ENCODE measurements at places on chromosomes 7 and 10.

GRCh38 chr7:41975849-41976248 is 261.2 kb downstream of the GLI3 start:
- no peak for DNase-seq

DNA sequence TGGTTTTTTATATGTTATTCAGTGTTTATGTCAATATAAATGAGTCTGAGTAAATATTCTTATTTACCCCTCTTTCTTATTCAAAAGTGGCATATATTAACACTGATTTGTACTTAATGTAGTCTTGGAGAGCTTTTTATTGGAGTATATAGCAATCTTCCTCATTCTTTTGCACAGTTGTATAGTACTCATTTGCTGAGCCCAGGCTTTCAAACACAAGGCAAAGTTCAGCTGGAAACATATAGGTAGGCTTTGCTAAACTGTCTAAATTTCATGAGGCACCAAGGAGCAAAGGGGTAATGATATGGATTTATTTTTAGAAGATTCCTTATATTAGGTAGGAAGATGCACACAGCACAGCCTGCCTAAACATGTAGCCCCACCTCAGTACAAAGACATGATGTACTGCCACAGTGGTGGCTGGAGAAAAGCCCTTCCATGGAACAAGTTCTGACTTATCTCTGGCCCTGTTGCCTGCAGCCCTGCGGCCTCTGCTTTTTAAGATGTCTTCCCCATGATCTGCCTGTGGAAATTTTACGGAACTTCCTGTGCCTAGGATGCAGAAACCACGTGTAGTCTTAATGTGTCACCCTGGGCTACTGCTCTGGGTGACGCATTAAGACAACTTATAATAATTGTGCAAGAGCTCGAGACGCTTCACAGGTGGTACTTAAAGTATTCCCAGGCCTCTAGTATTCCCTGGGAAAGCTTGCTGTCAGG is 9.6 kb upstream of the PDCD4 start:
- peak; percentile 20 for DNase-seq

DNA sequence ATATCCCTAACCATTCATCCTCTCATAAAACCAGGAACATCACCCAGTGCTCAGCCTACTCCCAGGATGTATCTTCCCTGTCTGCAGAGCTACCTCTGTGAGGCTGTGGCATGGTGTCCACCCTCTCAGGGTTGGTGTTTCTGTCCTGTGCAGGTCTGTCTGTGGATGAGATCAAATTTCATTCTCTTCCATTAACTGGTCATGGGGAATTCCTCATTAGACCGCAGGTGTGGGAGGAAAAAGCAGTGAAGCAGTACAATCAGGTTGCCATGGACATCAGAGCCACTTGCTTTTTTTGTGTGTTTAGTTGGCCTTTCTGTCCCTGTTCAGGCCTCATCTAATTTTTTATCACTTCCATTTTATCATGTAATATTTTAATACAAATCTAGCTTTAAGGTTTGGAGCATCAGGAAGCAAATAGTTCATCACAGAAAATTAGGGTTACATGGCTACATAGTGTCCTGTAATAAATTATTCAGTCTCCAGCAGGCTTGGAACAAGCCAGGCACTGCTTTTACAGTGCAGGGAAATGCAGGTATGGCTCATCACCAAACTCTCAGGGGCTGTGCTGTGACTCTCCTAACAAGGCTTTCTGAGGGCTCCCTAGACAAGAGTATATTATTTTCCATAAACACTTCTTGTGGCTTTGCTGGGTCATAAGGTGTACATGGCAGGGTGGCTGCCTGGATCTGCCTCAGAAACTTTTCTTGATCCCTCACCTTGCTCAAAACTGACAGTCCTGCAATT is 594.9 kb upstream of the IGFBP3 start:
- no peak for DNase-seq

- DNase-seq = no peak
Observed at GRCh38 chr7:116271161-116271913, 61.0 kb downstream of the TES start.

DNA sequence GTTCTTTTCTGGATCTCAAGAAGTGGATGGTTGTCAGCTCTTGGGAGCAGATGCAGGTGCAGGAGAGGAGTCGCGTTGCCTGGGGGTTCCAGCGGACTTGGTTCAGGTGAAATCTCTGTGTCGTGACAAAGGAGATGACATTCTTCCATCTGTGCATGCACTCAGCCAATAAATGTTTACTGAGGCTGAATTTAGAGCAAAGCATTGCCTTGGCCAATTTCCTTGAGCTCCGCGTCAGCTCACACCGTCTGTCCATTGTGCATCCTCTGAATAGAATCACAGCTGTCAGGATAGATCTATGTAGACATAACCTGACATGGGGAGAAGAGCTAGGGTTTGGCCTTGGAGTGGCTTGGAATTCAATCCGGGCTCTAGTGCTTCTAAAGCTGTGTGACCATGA is 343.7 kb downstream of the GLRX3 start:
- no peak for DNase-seq

GRCh38 chr7:135558337-135558767 is 635 bp downstream of the NUP205 start:
- DNase-seq = peak; percentile 79

GRCh38 chr10:83078160-83078559 is 1061.1 kb upstream of the GHITM start:
- no peak for DNase-seq

DNA sequence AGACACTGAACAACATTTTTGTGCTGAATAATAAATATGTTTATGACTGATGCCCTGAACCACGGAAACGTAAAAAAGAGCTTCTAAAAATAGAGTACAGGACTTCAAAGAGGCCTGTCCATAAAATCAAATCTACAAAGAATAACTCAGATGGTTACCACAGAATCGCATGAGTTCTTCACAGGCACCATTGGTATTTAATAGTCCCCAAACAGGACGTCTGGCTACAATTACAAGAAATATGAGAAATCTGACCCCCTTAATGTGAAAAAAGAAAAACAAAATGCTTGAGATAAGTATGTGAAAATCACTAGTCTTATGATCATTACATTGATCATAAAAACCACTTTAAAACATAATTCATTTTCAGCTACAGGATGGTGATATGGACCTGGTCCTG is 20.8 kb downstream of the CYTH3 start:
- no peak for DNase-seq

- no peak for DNase-seq
Observed at GRCh38 chr7:37141742-37142141, 306.9 kb downstream of the ELMO1 start.

DNA sequence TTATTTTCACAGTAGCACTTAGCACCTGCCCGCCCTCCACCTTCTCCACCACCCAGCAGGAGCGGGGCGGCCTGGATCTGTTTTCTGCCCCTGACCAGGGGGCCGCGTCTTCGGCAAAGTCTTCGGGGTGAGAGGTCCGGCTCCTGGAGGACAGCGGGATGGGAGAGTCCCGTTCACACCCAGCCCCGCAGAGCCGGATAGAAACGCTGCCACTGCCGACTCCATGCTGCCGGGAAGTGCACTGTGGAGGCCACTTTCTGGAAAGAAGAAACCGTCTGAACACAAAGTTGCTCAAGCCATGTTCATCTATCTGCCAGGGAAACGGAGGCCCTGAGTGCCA is 14.5 kb upstream of the ZNF273 start:
- no peak for DNase-seq

GRCh38 chr7:37096341-37096740 is 352.3 kb downstream of the ELMO1 start:
- DNase-seq = no peak

DNA sequence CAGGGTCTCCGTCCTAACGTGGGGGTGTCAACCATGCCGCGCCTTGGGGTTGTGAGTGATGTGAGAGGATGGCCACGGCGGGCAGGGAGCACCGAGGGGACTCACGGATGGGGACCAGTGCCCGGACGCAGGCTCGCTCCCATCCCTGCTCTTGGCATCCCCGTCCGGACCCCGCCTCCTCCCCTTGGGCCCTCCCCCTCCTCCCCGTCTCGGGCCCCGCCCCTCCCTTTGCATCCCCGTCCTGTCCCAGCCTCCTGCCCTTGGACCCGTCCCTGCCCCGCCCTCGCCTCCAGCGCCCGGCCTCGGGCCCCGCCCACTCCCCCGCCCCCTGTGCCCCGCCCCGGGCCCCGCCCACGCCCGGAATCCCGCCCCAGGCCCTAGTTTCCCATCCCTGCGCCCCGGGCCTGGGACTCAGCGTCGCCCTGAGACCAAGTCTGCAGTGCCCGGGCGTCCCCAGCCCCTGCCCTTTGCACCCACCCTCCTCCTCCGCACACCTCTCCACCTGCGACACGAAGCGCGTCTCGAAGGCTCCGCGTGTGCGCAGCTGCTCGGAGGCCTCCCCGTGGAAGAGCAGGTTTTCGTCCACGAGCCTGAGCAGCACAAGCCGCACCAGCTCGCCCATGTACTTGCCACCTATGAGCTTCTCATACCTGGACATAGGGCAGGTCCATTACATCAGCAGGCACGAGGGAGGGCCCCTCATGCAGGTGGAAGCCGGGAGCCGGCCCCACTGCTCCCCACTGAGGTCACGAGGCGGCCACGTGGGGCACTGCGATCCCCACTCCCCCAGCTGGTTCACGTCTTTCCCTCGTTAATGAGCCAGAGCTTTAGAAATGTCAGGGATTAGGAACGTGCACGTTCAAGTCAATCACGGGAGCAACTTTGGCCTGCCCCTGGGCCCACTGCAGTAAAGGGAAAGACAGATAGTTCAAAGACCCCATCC is 5.1 kb upstream of the MYL7 start:
- peak; percentile 74 for DNase-seq

GRCh38 chr10:25436431-25436830 is 261.6 kb downstream of the GPR158 start:
- no peak for DNase-seq

GRCh38 chr7:44291733-44292419 is 33.5 kb downstream of the CAMK2B start:
- peak; percentile 14 for DNase-seq

- no peak for DNase-seq
Observed at GRCh38 chr10:79397575-79398303, 47.7 kb downstream of the ZCCHC24 start.

DNA sequence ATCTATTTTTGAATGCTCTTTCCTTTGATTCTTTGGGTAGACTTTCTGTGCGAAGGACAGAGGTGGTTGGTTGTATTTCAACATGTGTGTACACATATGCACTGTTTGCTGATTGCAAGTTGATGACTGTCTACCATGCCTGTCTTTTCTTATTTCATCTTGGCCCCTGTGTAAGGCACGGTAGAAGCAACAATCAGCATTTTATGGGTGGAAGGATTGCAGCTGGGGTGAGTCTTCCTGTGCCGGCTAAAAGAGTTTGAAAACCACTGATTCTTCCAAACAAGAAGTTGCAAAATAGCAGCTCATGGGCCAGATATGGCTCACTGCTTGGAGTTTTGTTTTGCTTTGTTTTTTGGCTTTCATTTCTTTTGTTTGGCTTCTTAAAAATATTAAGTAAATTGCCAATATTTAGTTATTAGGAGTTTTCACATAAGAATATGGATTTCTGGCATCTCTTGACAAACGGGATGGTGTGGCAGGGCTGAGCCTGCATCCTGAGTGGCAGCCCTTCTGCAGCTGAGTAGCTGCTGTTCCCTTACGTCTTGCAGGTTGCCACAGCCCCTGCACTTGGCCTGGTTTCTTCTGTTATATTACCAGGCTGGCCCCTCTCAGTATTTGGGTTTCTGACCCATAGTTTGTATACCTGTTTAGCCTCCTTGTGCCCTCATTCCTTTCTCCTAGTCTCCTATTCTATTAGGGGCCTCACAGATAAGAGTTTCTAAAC is 7.2 kb downstream of the ZNF862 start:
- DNase-seq = no peak

DNA sequence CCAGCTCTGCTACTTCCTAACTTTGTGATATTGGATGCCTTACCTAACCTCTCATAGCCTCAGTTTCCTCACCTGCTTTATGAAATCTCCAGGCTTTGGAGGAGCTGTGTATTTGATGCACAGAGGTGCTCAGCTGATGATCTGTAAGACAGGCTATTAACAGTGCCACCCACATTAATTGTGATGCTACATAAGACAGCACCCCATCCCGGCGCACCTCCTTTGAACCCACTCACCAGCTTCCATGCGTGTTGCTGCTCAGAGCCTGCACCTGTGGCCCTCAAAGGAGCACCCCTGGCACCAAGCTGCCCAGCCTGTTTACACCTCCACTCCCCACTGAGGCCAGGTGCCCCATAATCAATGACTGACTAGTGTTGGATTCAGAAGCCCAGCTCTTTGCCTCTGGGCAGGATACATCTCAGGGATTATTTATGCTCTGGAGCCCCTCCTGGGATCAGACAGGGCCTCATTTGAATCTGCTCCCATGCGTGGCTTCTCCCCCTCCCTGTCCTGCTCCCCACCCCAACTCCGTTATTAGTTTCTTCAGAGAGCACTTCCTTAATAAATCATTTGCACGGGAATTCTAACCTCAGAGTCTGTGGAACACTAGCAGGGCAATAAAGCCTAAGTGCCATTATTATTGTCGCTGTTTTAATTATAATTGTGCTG is 87.7 kb downstream of the GFRA1 start:
- no peak for DNase-seq

GRCh38 chr7:64541438-64542359 is 21.2 kb downstream of the ZNF680 start:
- DNase-seq = no peak

- no peak for DNase-seq
Observed at GRCh38 chr7:100380196-100380595, 6.9 kb downstream of the PILRA start.

GRCh38 chr10:26448706-26449435 is 10.7 kb downstream of the APBB1IP start:
- peak; percentile 92 for DNase-seq

- no peak for DNase-seq
Observed at GRCh38 chr7:85521108-85521694, 334.3 kb upstream of the SEMA3D start.

DNA sequence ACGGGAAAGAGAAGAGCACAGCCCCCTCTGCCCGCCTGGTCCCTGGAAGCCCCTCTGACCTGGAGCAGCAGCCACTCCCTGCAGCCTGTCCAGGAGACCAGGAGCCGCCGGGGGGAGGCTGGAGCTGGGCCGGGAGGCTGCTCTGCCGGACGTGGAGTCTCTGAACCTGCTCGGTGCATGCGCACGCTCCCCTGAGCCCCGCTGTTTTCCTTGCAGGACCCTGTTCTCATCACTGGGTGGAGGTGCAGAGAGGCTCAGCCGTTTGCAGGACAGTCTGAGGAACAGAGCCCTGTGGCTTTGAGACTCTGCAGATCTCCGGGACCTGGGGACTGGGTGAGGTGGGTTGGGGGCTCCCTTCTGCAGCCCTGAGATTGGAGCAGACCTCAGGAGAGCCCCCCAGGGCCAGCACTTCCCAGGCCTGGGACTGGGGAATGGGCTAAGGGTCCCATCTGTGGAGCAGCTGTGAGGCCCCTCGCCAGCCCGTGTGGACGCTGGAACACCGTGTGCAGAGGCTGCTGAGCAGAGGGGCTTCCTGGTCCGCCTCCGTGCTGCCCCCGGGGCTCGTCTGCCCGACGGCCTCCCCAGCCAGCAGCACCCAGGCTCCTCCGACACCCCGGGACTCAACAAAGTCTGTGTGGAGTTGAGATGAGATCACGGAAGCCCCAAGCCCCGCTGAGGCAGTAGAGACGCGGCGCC is 48.5 kb upstream of the ADGRA1 start:
- DNase-seq = no peak
